AG08395 (cell line): ENCODE measurements at places on chromosomes 7 and 10.

- DNase-seq, result peak; percentile 11
Measured at GRCh38 chr7:124692425-124692824, 73.2 kb downstream of the GPR37 start.

GRCh38 chr7:149690688-149691446, 82.5 kb downstream of the ZNF467 start:
- peak; percentile 54 for DNase-seq

GRCh38 chr10:114048472-114048871, 4.8 kb downstream of the ADRB1 start:
- no peak for DNase-seq

DNA sequence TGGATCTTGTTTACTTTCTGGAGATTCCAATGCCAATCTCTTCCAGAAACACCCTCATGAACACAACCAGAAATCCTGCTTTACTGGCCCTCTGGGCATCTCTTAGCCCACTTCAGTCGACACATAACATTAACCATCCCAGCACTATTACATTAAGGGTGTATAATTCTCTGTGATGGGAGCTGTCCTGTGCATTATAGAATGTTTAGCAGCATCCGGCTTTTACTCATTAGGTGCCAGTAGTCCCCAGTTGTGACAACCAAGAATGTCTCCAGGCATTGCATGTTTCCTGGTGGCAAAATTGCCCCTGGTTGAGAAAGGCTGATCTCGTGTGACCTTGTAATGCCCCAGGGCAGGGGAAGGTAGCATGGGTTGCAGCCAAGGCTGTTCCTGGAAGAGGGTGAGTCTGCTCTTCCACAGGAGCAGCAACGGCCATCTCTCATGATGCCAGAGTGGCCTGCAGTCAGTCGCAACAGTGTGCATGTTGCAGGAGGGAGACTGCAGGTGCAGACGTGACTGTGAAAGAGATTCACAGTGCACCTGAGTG, 2.6 kb upstream of the DDC start:
- DNase-seq, result no peak
